ENCODE measurements at places on chromosomes 6 and 20.

DNA sequence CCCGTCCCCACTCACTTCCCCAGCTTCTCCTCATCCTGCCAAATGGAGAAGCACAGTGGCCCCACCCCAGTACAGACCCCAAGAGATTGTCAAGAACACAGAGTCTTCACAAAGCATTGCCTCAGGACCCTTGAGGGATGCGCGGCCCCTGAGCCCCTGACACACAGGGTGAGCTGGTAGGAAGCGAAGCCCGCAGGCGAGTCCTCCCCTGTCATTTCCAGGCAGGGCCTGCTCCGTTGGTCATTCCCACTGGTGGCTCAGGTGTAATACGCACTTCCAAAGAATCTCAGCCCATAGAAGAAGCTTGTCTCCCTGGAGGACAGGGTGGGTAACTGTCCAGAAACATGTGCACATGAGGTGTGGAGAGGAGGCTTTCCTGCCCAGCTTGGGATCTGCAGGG is 404.2 kb downstream of the THBS2 start:
- no peak for DNase-seq

DNA sequence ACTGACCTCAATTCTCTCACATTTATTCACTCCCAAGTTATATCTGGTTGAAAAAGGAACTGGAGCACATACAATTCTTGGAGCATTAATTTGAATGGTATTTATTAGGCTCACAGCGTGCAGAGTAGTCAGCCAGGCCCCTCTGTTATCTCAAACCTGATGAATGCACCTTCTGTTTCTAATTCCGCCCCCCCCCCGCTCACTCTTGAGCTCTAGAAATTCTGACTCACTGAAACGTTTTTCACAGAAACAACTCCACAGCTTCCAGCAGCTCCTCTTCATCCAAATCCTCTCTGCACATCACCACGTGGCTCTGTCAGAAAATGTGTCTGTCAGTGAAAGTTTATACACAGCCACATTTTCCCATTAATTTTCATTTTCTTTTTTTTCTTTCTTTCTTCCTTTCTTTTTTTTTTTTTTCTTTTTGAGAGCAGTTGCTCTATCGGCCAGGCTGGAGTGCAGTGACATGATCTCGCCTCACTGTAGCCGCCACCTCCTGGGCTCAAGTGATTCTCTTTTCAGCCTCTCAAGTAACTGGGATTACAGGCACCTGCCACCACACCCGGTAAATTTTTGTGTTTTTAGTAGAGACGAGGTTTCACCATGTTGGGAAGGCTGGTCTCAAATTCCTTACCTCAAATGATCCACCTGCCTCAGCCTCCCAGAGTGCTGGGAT is 109.4 kb downstream of the TBXT start:
- peak; percentile 22 for DNase-seq

- no peak for DNase-seq
Measured at GRCh38 chr6:107894809-107895396, 63.1 kb downstream of the SEC63 start.

DNA sequence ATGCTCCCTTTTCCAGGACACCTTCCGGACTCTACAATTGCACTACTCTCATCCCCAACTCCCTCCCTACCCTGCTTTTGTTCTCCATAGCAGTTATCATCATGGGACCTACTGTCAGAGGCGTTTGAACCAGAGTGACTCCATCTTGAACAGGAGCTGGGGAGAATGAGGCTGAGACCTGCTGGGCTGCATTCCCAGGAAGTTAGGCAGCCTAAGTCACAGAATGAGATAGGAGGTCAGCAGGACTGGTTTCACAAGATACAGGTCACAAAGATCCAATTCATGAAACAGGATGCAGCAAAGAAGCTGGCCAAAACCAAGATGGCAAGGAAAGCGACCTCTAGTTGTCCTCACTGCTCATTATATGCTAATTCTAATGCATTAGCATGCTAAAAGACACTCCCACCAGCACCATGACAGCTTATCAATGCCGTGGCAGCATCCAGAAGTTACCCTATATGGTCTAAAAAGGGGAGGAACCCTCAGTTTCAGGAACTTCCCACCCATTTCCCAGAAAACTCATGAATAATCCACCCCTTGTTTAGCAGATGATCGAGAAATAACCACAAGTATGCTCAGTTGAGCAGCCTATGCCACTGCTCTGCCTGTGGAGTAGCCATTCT is 15.6 kb downstream of the SLC13A3 start:
- no peak for DNase-seq

DNA sequence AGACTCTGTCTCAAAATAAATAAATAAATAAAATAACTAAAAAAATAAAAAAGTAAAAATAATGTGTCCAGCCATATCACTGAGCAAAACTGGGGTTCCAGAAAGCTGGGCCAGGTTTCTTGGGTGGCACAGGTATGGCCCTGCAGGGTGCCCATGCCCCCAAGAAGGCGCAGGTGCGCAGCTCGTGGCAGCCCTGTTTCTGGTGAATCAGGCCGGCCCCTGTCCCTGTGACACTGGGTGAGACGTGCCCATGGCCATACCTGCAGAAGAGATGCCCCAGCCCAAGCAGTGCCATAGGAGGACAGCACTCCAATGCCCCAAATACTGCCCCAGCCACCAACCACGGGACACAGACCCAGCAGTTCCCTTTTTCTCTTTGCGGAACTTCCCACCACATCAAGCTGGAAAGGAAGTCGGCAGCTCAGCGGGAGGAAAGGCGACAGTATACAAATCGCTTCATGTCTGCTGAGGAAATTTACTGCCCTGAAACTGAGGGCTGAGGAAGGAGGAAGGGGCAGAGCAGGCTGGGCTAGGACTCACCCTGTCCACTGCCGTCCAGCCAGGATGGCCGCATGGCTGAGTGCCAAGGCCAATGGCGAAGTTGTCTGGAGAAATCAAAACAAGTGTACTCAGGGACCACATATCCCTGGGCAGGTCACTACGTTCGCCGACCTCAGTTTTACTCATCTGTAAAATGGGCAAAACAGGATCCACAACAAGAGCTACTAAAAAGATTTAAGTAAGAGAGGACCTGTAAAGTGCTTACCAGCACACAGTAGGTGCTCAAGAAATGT is 55.4 kb downstream of the PREX1 start:
- DNase-seq, result no peak

GRCh38 chr20:6501061-6501460 is 266.4 kb upstream of the BMP2 start:
- DNase-seq, result peak; percentile 25

DNA sequence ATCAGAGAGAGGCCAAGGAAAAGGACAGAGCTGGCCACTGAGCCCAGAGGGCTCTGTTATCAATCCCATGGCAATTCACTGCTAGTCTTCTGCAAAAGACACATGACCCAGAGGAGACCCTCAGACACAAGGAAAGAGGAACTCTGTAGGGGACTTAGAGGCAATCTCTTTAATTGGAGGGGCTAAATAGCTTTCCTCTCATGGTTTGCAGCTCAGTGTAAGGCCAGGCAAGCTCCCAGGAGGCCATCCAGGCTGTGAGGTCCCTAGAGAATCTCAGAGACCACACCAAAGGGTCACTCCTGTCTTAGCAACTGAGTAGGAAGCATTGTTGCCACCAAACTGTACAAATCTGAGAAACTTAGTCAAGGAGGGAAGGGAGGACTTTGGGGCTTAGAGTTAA is 10.0 kb upstream of the HLA-DOA start:
- DNase-seq, result no peak

DNA sequence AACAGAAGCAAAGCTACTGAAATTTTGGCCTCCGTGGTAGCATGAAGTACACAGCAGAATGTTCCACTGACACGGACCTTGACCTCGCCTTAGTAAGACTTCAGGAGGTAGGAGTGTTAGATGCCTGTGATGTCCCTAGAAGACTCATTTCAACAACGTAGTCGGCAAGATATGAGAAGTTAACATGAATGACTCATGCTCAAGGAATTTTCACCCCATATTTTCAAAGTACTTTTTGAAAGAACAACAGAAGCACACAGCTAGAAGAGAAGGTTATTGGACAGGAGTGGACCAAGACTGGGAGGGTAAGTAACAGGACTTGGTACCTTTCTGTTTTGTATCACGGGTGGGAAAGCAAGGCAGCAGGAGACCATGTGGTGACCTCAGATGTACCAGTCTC is 78.0 kb downstream of the DZANK1 start:
- peak; percentile 86 for DNase-seq

GRCh38 chr6:25536781-25537180 is 115.2 kb upstream of the SCGN start:
- DNase-seq, result no peak

DNA sequence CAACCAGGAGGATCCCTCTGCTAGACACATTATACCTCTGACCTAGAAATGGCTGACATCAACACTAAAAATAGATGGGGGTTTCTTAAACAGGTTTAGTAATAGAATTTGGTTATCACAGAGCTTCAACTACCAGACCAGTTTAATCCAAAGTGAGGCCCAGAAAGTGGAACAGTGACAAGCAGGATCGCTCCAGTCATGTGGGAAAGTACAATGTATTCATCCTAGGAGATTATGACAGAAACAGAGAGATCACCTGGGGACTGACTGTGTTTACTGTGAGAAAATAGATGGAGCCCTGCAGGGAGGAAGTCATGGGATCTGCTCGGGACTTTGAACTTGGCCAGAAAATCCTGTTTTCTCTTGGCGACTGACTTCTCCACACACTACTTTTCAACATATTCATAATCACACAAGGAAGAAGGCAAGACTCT is 238.7 kb upstream of the SOX4 start:
- DNase-seq, result no peak

GRCh38 chr20:49028684-49029083 is 17.4 kb upstream of the CSE1L start:
- DNase-seq, result peak; percentile 48

DNA sequence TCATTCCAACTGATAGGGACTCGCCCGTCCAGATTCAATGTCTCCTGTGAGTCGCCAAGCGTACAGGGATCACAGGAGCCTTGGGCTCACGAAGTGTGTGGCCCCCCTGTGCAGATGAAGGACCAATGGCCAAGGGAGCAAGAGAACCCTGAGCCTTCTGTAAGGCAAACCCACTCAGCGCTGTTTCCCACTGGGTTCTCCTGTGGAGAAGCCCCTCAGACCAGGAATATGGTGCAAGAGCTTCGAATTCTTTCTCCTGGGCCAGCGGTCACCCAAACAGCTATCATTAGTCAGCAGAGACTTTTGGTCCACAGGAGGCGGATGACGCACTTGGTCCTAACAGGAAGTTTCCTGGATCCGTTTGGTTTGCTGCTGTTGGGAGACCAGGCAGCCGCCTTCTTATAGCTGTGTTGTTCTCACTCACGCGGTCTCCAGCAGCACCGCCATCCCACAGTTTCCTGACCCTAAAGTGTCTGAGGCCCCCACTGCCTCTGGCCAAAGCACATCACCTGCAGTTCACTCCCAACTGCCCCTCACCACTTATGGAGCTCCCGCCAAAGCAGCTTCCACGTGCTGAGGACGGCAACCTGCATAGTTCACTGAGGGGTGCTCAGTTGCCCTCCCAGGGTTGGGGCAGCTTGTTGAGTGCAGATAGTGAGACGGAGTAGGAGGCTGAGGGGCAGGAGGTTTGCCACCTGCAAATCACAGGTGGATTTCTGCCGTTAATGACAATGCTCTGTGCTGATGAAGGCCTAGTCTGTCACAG is 268.6 kb downstream of the ERMARD start:
- DNase-seq, result no peak
